ENCODE measurements at places on chromosomes 2 and 18.

- DNase-seq, result no peak
Measured at GRCh38 chr2:57888463-57888862, 158.1 kb upstream of the VRK2 start.

DNA sequence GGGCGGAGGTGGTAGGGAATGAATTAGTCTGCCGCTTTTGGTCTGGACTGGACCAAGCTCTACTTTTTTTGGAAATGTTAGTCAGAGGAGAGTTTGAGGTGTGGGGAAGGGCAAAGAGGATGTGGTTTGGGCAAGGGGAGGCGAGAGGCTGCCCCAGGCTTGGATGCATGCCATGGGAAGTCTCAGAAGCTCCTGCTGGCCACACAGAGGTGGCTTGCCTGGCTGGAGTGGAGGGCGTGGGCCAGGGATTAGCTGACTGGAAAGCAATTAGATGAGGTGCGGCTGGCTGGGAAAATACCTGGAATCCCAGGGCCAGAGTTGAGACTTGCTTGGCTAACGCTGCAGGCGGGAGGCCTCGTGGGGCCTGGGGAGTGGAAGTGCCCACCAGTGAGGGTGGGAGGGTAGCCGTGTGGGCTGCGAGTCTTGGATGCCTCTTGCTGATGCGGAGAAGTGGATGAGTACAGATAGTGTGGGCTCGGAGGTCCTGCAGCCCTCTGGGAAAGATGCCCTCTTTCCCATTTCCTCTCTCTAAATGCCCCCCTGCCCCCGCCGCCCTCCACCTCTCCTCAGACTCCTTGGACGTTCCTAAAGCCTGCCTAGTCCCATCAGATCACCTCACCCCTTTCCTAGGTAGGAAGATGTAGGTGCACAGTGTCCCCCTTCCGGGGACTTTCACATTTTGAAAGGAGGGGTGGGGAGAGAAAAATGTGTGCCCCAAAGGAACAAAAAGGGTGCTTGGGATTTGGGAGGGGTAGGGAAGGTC, 117.6 kb downstream of the SMAD7 start:
- no peak for DNase-seq

DNA sequence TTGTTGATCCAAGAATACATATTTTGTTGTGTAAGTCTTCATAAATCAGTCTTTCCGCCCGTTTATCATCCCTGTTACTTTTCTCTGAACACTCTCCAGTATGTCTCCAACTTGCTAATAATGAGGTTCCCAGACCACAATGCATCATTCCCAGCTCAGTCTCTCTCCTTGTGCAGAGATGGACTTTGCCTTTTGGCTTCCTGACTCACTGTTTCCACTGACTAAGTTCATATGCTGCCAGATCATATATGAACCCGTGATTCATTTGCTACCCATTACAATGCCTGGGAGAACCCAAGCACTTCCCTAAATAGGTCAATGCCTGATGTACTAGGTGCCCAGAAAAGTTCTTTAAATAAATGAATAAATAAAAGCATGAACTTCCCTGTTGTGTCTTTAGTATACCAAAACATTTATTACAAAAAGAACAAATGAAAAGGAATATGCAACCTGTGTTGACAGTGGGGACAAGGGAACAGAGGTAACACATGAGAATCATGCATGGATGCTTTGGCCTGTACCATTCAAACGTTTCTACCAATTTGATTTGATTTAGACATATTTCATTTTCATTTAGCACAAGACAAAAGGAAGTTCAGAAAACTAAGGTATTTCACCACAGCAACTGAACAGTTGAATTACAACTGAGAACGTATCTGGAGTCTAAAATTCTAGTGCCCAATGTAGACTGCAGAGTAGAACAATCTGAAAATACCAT, 215.4 kb upstream of the HNRNPA3 start:
- no peak for DNase-seq

GRCh38 chr2:2931318-2932075, 446.1 kb downstream of the EIPR1 start:
- no peak for DNase-seq

DNA sequence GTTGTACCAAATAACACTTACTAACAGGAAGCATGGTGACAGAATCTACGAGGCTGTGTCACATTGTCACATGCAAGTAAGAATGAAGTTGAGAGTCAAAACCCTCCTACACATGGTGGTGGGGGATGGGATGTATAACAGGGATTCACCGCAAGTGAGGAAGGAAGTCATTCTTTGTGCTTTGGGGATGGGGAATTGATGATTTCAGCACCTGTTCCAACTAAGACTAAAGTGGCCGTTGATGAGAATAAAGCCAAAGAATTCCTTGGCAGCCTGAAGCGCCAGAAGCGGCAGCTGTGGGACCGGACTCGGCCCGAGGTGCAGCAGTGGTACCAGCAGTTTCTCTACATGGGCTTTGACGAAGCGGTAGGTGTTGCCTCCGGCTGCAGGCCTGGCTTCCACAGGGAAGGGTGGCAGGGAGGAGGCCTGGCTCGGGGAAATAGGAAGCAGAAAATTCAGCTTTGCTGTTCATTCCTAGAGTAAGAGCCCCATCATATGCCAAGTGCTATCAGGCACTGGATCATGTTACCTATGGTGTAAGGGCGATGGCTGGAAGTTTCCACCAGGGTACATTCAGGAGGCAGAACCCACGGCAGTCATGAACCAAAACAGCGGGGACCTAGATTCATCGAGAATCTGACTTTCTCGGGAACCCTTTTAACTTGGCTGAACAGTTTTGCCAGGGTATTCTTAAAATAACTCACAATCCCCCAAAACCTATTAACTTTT, 120.3 kb downstream of the UXS1 start:
- no peak for DNase-seq

GRCh38 chr2:3269425-3270094, 108.1 kb downstream of the EIPR1 start:
- no peak for DNase-seq

DNA sequence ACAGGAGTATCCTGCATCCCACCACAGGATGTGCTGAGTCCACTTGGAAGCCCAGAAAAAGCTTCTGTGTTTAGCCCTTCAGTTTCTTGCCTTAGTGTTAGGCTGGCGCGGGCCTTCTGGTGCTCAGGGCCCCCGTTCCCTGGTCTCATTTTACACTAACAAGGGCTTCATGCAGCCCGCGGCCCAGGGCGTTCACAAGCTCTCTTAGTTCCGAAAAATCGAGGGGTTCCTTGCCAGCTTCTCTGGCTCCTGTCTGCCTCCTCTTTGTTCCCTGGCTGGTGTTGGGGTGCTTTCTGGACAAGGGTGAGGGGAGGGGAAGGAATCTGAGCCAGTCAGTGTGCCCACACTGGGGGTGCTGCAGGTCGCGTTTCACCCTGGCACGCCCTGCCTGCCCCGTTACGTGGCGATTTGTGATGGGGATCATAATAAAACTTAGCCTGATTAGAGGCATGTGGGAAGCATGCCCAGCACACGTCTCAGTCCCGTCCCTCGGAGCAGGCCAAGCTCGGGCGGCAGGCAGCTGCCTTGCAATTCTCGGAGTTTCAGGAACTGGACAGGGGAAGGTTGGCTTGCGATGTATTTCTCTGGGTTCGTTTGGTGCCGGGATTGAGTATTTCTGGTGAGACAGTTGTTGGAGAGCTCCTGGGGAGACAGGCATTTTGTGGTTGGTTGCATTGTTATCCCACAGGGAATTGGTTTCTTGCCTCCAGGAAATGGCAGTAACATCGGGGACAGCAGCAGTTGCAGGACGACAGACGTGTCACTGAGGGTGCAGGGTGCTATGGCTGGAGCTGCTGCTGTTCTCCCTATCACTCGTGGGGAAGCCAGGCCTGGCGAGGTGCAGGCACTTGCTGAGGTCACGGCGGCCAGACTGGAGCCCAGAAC, 22.9 kb downstream of the SH3BP4 start:
- no peak for DNase-seq

Data from stimulated activated CD8-positive, alpha-beta memory T cell treated with anti-CD3 and anti-CD28 coated beads, Interleukin-4, amount 100 ng/mL, for 4 hours (primary cell).